Lung (tissue), 17 donors: ENCODE measurements at places on chromosomes 4 and X. TPM values are rescaled to one million over a fixed set of nuclear protein-coding genes. Genes with fewer than 3 reads are reported as not detected.

FAM47E gene
- polyA plus RNA-seq: 7.6 TPM

DNA sequence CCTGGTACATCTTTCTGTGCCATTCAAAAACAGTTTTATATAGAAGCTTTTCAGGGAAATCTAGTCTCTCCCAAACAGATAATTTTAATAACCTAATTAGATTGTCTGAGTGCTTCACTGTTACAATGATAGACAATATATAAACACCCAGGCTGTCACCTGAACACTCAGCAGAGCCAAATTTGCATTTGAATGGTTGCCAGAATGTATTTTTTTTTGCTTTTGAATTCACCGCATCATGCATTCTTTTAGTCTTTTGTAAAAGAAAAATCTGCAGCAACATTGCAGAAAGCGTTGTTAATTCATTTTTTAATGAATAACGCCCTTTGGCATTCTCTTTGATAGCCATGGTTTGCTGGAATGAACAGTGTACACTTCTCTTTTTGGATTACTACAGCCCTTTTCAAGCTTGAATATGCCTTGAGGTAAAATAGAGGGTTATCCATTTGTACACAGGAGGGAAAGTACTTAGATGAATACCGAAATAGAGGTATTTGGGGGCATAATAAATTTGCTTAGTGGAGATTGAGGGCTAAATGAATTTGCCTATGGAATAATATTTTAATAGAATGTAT is 175.0 kb upstream of the EPHA5 start:
- no peaks in the 10 kb centered on the region for H3K4me1 ChIP-seq
- no peak overlapping the region for H3K4me3 ChIP-seq
- no peak overlapping the region for H3K27ac ChIP-seq
- no peaks in the 10 kb centered on the region for H3K36me3 ChIP-seq

P2RY8 gene
- 0.51 TPM for polyA plus RNA-seq

DNA sequence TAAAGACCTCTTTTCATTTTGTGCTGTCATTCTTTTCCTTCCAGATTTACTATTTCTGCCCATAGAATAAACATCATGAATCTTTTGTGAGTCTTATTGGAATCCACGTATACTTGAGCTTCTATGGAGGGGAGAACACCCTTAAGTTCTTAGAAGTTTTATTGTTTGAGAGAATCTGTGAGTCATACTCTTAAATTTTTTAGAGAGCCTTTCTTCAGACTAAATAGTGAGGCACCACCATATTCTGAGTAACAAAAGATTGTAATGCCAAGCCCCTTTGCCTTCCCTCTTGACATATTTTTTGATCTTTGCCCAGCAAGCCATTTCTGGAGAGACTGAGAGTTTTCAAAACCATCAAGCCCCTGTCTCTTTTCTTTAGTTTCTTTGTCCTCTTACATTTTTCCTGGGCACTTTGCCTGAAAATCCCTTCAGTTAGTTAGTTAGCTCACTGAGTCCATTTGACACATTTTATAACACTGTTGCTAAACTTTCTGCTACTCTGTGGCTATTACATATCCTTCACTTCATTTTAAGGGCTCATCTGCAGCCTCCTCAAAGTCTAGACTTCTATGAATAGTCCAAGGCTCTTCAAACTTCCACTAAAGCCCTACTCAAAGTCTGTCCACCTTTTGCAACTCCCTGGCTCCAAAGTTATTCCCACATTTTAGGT is 65.3 kb upstream of the NDUFC1 start:
- H3K4me1 ChIP-seq: no peaks in the 10 kb centered on the region
- H3K4me3 ChIP-seq: no peak overlapping the region
- no peaks in the 10 kb centered on the region for H3K27me3 ChIP-seq
- no peak for DNase-seq
- peaks cover 26% of the 10 kb centered on the region for H3K36me3 ChIP-seq

GUCY1B1 gene
- 10.2 TPM for polyA plus RNA-seq

DNA sequence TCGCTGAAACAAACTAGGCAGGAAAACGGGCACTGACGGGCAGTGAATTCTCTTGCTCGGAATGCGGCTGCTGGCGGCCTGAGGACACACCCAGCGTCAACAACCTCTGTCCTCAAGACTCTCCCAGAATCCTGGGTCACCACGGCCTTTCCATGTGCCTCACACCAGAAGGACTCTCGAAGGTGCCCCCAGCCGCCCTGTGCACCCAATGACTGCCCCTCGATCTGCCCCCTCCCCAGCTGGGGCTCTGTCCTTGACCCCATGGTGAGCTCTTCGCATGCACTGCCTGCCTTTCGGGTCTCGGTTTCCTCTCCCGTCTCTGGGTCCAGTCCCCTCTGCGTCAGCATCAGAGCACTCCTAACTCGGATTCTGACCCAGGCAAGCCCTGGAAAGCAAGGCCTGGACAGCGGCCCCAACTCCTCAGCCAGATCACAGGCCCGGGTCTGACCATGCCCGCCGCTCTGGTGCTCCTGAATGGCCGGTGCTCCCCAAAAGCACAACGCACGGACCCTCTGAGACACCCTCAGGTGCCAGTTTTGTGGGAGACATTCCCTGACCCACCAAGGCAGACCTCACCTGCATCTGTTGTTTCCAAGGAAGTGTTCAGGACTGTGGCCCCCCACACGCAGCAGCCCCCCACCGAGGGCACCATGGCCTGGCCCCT is 56.0 kb downstream of the ACOX3 start:
- H3K27ac ChIP-seq: no peak overlapping the region
- H3K27me3 ChIP-seq: no peaks in the 10 kb centered on the region
- H3K4me1 ChIP-seq: peaks cover 17% of the 10 kb centered on the region
- no peak overlapping the region for H3K4me3 ChIP-seq
- peaks cover 15% of the 10 kb centered on the region for H3K36me3 ChIP-seq

- no peak for DNase-seq
- no peaks in the 10 kb centered on the region for H3K4me1 ChIP-seq
- no peaks in the 10 kb centered on the region for H3K27me3 ChIP-seq
- H3K27ac ChIP-seq: no peak overlapping the region
Observed at GRCh38 chr4:171432536-171432935, 380.7 kb upstream of the GALNTL6 start.

DNA sequence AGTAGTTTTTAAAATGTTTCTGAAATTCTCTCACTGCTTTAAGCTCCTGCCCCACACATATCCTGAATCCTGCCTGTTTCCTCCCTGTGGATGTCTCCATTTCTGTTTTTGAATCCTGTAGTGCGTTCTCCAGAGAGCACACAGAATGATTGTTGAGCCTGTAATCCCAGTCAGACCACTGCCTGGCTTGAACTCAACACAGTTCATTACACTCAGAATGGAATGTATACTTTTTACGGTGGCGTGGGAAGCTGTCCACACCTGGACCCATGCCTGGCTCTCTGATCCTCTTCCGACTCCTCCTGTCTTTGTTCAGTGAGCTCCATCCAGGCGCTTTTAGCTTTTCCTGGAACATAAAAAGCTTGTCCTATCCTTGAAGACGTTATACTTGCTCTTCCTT is 1217.0 kb upstream of the PRKX start:
- no peak for DNase-seq
- no peaks in the 10 kb centered on the region for H3K4me1 ChIP-seq
- no peaks in the 10 kb centered on the region for H3K27me3 ChIP-seq
- no peaks in the 10 kb centered on the region for H3K36me3 ChIP-seq
- no peak overlapping the region for H3K27ac ChIP-seq
- H3K4me3 ChIP-seq: no peak overlapping the region

DNA sequence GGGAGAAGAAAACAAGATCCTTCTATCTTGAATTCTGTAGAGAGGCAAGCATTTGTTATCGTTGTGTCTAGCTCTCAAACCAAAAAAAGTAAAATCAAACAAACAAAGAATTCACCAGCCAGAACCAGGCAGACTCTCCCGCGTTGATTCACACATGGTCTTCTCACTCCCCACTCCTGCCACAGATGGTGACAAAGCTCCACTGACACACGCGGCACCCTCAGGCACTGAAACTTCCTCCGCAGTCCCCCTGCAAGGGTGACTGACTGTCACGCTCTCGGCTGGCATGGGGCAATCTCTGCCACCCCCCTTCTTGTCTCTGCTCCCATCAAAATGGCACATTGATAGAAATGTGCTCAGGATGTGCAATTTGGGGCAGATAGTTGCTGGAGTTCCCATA is 304.9 kb downstream of the DHX15 start:
- H3K4me3 ChIP-seq: no peak overlapping the region
- no peak overlapping the region for H3K27ac ChIP-seq
- H3K27me3 ChIP-seq: no peaks in the 10 kb centered on the region

- no peaks in the 10 kb centered on the region for H3K4me1 ChIP-seq
- H3K27me3 ChIP-seq: no peaks in the 10 kb centered on the region
- no peaks in the 10 kb centered on the region for H3K36me3 ChIP-seq
- no peak overlapping the region for H3K27ac ChIP-seq
Observed at GRCh38 chr4:58247792-58248191, 1137.6 kb upstream of the IGFBP7 start.

DNA sequence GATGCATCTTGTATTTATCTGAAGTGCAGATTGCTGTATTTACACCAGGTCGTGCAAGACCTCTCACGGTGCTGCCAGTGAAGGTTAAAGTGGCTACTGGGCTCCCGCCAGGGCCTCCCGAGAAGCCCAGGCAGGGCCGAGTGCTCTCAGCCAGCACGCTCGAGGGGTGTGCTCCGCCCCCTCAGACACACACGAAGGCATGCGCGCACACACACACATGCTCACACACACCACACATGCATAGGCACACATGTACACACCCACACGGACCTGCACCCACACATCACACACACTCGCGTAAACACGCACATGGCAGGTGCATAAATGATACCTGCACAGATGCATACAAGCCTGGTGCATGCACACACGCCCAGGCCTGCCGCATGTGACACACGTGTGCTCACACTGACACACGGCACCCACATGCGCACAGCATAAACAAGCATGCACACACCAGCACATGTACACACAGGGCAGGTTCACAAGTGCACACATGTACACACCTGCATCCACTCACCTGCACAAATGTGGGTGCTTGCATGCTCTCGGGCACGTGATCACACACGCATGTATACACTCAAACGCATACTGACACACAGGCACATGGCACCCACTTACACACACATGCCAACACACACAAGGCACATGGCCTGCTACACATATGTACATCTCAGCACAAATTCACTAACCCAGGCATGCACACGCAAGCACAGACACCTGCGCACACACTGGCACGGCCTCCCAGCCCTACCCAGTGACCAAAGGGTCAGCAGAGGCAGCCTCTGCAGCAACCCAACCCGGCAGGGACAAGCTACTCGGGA is 71.6 kb downstream of the FAM53A start:
- H3K4me1 ChIP-seq: no peaks in the 10 kb centered on the region
- no peaks in the 10 kb centered on the region for H3K36me3 ChIP-seq
- no peak overlapping the region for H3K4me3 ChIP-seq
- no peak overlapping the region for H3K27ac ChIP-seq

DNA sequence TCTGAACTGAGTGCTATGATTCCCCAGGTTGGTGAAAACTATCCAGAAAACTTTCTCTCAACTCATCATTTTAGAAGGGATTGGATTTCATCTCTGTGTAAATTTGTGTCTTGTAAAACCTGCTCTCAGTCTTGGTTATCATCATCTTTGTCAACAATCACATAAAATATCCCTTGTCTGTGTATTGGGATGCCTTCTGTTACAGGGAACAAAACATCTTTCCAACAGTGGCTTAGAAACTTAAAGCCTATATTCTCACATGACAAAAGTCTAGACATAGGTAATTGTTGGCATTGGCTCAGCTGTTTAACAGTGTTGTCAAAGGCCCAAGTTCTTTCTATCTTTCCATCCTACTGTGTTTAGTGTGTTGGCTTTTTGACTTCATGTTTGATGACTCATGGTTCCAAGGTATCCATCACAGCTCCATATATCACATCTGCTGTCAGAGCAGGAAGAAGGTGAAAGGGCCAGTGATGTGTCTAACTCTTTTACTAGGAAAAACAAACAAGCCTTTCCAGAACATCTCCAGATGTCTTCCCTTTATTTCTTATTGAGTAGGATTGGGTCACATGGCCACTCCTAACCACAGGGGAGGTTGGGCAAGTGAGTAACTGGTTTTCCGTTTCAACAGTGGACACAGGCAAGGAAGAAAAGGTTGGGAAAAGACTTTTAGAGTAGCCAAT is 65.0 kb downstream of the PHEX start:
- peaks cover 3% of the 10 kb centered on the region for H3K27me3 ChIP-seq
- no peaks in the 10 kb centered on the region for H3K36me3 ChIP-seq
- DNase-seq: no peak
- no peak overlapping the region for H3K27ac ChIP-seq
- H3K4me3 ChIP-seq: no peak overlapping the region

TMPRSS11A gene
- not detected for polyA plus RNA-seq

FMR1NB gene
- polyA plus RNA-seq: not detected

SMPX gene
- not detected for polyA plus RNA-seq

GRCh38 chr4:80189956-80190677 is 7.2 kb upstream of the PRDM8 start:
- H3K36me3 ChIP-seq: no peaks in the 10 kb centered on the region
- H3K4me1 ChIP-seq: no peaks in the 10 kb centered on the region
- DNase-seq: peak; percentile 46
- H3K27ac ChIP-seq: no peak overlapping the region
- H3K4me3 ChIP-seq: no peak overlapping the region

GRCh38 chrX:68503836-68504636 is 5.2 kb downstream of the YIPF6 start:
- H3K4me1 ChIP-seq: peaks cover 7% of the 10 kb centered on the region
- DNase-seq: no peak
- no peak overlapping the region for H3K27ac ChIP-seq
- H3K27me3 ChIP-seq: peaks cover 3% of the 10 kb centered on the region

DNA sequence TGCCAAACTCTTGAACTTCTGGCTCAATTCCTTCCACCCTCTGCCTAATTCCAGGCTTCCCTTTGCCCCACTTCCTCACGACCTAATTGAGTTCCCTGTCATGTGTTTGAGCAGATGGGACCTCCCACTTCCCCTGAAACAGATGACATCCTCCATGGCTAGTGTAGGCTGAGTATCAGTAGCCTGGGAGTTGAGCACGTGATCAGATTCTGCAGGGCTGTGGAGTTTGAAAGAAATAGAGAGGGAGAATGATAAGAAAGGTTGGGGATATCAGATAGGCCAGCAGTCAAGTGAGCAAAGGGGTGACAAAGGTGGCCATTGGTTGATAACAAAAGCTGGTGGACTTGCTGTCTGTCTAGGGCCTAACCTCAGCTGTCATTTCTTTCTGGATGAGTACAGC is 18.8 kb upstream of the NWD2 start:
- H3K27me3 ChIP-seq: peaks cover 10% of the 10 kb centered on the region
- DNase-seq: no peak
- H3K4me3 ChIP-seq: no peak overlapping the region
- H3K4me1 ChIP-seq: no peaks in the 10 kb centered on the region
- no peaks in the 10 kb centered on the region for H3K36me3 ChIP-seq

- H3K27ac ChIP-seq: no peak overlapping the region
- no peaks in the 10 kb centered on the region for H3K27me3 ChIP-seq
- H3K36me3 ChIP-seq: peaks cover 23% of the 10 kb centered on the region
- no peak overlapping the region for H3K4me3 ChIP-seq
- DNase-seq: no peak
- no peaks in the 10 kb centered on the region for H3K4me1 ChIP-seq
Observed at GRCh38 chr4:122744229-122744628, 11.7 kb downstream of the BBS12 start.

GRCh38 chrX:68584221-68584620 is 63.2 kb upstream of the STARD8 start:
- H3K4me3 ChIP-seq: no peak overlapping the region
- H3K27ac ChIP-seq: no peak overlapping the region
- no peaks in the 10 kb centered on the region for H3K36me3 ChIP-seq
- peaks cover 4% of the 10 kb centered on the region for H3K27me3 ChIP-seq
